ENCODE measurements at places on chromosomes 6 and 20.
A peak's percentile ranks its signal among the peaks of the same experiment; 100 is the strongest.

GRCh38 chr20:41005361-41005729, 23.3 kb upstream of the TOP1 start:
- DNase-seq = peak; percentile 64

- DNase-seq = no peak
These were observed 64.1 kb downstream of the CLIC5 start for GRCh38 chr6:45951321-45952167.

GRCh38 chr20:4471221-4471620, 250.5 kb upstream of the PRND start:
- no peak for DNase-seq

GRCh38 chr6:2134554-2134953, 110.9 kb downstream of the GMDS start:
- no peak for DNase-seq
